ENCODE measurements at places on chromosomes 3 and 15.

GRCh38 chr3:173465112-173465511 lies 67.6 kb downstream of the NLGN1 start:
- DNase-seq, result no peak

GRCh38 chr3:81395739-81396513 lies 365.5 kb downstream of the GBE1 start:
- DNase-seq, result peak; percentile 51

DNA sequence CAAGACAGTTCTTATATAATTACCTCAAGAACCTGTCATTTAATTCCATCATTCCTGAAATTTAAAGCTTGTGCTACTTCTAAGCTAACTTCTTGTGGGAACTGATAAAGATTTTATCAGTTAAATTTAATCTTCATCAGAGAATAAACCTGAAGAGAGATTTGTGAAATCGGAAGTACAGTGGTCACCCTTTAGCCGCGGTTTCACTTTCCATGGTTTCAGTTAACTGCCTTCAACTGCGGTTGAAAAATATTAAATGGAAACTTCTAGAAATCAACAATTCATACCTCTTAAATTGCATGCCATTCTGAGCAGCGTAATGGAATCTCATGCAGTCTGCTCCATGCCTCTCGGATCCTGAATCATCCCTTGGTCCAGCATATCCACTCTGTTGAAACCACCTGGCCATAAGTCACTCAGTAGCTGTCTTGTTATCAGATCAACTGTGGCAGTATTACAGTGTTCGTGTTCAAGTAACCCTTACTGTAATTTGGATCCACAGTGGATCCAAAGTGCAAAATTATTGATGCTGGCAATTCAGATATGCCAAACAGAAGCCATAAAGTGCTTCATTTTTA lies 626.1 kb downstream of the CADM2 start:
- DNase-seq, result no peak

- DNase-seq, result no peak
Measured at GRCh38 chr3:141201122-141201521, 30.5 kb upstream of the PXYLP1 start.

All from brain (organoid and tissue), 16 donors.